ENCODE measurements at places on chromosomes 6 and 20.

DNA sequence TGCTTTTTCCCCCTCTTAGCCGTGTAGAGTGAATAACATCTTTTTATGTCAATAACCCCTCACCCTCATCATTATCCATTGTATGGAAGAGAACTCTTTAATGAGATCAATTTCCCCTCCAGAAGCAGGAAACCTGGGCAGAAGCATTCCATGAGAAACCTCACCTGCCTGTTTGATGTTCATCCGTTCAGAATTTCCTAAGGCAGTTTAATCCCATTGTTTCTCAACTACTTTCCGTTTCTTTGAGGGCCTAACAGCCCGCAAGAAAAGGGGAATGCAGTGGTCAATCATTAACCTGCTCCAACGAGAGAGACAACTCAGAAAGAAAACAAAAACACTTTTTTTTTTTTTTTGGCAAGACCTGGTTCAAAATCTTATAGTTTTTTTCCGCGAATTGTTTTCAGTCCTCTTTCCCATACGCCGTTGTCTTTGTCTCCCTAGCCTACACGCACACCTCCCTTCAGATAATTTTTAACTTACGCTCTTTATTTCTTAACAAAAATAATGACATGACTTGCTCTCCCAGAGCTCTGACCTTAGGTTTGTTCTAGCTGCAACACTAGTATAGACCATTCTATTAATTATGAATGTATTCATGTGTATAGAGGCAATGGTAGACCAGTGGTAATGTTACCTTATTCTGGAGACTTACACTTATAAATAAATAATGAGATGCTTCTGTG lies 25.6 kb upstream of the ID4 start:
- no peak for DNase-seq

DNA sequence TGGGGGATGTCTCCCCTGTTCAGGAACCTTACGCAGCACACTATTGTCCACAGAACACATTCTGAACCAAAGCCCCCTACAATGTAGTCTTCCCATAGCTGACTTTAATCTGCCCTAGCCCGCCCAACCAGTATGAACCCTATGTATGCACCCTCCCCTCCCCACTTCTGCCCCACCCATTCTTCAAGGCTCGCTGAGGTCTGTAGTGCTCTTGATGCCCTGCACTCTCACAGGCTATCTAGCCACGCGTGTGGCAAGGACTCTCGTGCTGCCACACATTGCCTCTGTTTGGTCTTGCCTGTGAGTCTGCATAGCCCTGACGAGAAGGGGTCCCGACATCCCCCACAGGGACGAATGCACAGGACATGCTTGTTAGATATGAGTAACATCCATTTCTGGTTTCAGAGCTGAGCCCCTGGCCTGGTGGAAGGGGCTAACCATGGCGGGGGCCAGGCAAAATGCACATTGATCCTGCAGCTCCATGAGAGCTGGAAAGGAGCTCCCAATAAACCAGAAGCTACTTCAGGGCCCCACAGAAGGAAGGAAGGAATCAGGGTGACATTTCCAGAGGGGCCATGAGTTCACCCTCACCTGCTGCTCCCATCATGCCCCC lies 22.6 kb downstream of the MOCS1 start:
- DNase-seq, result no peak

DNA sequence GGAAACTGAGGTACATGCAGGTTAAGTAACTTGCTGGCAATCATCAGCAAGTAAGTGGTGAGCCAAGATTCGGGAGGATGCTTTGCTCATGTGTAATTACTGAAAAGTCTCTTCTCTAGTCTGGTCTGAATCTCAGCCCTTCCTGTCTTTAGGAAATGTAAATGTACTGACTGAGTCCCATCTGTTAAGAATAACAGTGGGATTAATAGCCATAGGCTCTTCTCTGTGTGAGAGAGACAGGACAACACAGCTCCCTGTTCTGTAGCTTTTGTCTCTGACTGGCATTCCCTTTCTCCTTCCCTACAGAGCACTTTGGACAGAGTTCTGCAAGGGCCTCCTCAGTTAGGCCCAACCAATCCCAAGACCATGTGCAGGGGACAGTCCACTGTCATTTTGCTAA lies 131.3 kb upstream of the OGFRL1 start:
- DNase-seq, result no peak

GRCh38 chr6:27994616-27995015 lies 37.6 kb downstream of the OR2B6 start:
- no peak for DNase-seq

GRCh38 chr20:4664691-4665360 lies 56.9 kb upstream of the PRND start:
- no peak for DNase-seq

- no peak for DNase-seq
Observed at GRCh38 chr6:93927731-93928130, 508.4 kb upstream of the EPHA7 start.

- peak; percentile 52 for DNase-seq
Observed at GRCh38 chr6:138973466-138974153, 14.4 kb downstream of the REPS1 start.
